Adrenal gland (tissue), 19 donors: ENCODE measurements at places on chromosomes 12 and 14. TPM values are rescaled to one million over a fixed set of nuclear protein-coding genes. Genes with fewer than 3 reads are reported as not detected.

- H3K4me3 ChIP-seq = no peak overlapping the region
- DNase-seq = no peak
Measured at GRCh38 chr14:100333311-100333710, 10.2 kb downstream of the SLC25A47 start.

DNA sequence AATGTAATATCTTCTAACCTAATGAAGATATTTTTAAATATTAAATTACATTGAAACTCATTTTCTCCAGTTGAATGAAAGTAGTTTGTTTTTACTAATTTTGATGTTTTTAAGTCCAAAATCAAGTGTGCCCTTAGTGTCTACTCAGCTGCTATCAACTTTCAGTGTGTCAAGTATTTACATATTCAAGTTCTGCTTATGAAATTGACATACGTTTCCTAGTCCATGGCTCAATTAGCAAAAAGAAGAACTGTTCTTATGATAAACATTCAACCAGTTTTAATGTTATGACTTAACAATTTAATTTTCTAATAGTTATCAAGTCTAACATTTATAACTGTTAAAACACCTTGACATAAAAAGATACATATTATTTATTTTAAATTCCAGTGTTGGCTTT lies 137.1 kb downstream of the DUSP6 start:
- no peak for DNase-seq
- H3K4me3 ChIP-seq = no peak overlapping the region
- no peaks in the 10 kb centered on the region for H3K36me3 ChIP-seq
- H3K27me3 ChIP-seq = no peaks in the 10 kb centered on the region
- H3K27ac ChIP-seq = no peak overlapping the region

GRCh38 chr14:22099942-22100763 lies 426.5 kb upstream of the OR4E1 start:
- no peak overlapping the region for H3K27ac ChIP-seq
- no peaks in the 10 kb centered on the region for H3K27me3 ChIP-seq
- peak; percentile 27 for DNase-seq
- no peak overlapping the region for H3K4me3 ChIP-seq
- H3K36me3 ChIP-seq = no peaks in the 10 kb centered on the region

GRCh38 chr14:64293976-64294671 lies at the start of gene ESR2:
Gene ESR2, minus strand, starts transcription at chr14:64294371. Its CDS starts 11,386 bp downstream, at chr14:64282985.
- H3K27ac ChIP-seq = peak within 1 kb of the TSS; percentile 53
- peak; percentile 68 for DNase-seq
- H3K4me1 ChIP-seq = peaks cover 3% of the 10 kb centered on the region
- H3K27me3 ChIP-seq = no peaks in the 10 kb centered on the region

GRCh38 chr12:24850496-24850895 lies 98.4 kb downstream of the BCAT1 start:
- H3K36me3 ChIP-seq = no peaks in the 10 kb centered on the region
- no peak overlapping the region for H3K4me3 ChIP-seq
- no peak for DNase-seq
- H3K27me3 ChIP-seq = no peaks in the 10 kb centered on the region

The ACACB gene
- 35.5 TPM for polyA plus RNA-seq

The COCH gene
- 0.71 TPM for polyA plus RNA-seq

The TRPV4 gene
- 0.48 TPM for polyA plus RNA-seq
